NCI-H524 (cell line): ENCODE measurements at places on chromosomes 13 and 19.

GRCh38 chr19:48302600-48302959 is 22.8 kb upstream of the EMP3 start:
- peak; percentile 34 for DNase-seq

DNA sequence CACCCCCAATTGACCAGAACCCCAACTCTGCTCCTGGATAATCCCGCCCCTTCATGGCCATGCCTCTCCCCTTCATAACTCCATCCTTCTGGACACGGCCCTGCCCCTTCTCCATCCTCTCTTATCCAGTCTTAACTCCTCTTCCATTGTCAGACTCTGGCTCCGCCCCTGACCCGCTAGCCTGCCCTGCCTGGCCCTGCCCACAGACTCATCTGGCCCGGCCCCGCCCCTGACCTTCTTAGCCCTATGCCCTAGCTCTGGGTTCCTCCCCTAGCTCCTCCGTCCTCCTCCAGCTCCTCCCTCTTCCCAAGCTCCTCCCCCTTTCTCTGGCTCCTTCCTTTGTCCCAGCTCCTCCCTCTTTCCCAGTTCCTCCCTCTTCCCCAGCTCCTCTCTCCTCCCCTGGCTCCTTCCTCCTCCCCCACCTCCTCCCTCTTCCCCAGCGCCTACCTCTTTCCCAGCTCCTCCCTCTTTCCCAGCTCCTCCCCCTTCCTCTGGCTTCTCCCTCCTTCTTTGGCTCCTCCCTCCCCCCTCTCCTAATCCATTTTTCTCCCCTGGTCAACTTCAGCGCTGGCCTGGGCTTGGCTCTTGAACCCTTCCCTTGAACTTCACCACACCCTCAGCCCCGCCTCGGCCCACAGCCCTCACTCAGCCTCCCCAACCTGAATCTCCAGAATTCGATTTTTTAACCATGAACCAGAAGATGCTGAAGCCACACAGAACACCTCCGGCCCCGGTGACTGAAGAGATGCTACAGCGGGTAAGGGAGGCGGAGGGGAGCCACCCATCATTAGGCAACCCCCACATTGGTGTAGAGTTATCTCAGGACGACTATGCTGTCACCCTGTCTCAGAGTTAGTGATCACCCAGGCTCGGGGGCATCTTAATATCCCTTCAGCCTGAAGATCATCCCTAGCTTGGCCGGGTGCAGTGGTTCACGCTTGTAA is 9.2 kb upstream of the ZNF358 start:
- peak; percentile 23 for DNase-seq

DNA sequence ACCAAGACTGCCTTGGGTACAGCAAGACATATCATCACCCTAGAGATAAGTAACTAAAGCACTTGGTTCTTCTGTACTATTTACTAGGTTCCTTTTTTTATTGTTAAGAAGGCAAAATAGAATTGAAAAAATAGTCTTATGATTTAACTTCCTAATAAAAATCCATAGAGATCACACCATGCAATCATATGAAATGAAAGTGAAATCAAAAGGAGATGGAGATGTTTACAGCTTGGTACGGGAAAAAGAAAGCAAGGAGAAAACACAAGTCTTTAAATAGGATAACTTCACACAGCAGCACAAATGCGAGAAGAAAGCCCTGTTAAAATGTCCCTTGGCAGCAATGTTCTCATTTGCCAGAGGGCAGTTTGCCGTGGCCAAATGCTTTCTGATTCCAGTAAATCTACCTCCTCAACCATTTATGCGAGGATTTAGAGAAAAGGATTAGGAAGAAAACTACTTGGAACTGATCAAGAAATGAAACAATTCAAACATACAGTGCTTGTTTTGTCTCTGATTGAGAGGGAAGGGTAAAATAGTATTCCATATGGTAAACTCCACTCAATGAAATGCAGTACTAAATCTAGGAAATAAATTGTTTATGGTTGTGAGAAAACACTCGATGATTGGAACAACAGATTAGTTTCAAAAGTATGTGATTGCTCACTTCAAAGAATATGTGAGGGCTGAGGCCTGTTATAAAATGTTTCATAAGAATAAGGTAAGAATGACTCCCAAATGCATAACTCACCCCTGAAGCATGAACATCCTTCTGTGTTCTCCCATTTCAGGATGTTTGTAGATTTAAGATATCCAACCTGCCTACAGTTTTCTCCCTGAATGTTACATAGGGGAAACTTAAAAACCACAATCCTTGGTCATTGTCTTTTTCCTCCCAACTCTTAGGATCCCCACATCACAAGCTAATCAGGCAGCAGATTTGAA is 487.8 kb downstream of the DACH1 start:
- no peak for DNase-seq

DNA sequence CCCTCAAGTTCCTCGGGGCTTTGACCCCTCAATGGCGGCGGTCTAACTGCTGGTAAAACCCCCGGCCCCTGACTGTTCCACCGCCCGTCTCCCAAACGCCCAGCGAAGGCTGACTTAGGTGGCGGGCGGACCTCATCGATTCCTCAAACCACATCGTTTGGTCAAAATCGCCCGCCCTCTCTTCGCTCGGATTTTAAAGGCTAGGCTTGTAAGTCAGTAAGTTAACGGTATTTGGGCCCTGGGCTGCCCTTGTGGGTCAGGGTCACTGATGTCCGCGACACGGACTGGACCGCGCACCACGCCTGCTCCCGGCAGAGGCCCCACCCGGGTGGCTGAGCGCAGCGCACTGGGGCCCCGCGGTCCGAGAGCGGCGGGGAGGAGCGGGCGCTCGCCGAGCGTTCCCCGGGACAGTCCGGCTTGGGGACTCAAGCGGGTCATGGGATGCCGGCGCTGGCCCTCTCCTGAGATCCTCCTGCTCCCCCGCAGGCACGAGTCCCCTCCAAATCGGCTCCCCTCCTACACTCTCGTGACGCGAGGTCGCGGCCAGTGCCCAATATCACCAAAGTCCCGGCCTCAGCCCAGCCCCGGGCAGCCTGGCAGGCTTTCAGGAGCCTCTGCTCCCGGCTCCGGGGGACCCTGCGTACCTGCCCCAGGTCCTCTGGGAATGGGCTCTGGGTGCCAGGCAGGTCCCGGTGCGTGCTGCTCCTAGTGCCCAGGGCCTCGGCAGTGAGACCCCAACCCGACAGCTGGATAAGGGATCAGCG is 1.0 kb downstream of the FLT1 start:
- peak; percentile 41 for DNase-seq

GRCh38 chr13:23705583-23705982 is 135.4 kb downstream of the TNFRSF19 start:
- DNase-seq = no peak

DNA sequence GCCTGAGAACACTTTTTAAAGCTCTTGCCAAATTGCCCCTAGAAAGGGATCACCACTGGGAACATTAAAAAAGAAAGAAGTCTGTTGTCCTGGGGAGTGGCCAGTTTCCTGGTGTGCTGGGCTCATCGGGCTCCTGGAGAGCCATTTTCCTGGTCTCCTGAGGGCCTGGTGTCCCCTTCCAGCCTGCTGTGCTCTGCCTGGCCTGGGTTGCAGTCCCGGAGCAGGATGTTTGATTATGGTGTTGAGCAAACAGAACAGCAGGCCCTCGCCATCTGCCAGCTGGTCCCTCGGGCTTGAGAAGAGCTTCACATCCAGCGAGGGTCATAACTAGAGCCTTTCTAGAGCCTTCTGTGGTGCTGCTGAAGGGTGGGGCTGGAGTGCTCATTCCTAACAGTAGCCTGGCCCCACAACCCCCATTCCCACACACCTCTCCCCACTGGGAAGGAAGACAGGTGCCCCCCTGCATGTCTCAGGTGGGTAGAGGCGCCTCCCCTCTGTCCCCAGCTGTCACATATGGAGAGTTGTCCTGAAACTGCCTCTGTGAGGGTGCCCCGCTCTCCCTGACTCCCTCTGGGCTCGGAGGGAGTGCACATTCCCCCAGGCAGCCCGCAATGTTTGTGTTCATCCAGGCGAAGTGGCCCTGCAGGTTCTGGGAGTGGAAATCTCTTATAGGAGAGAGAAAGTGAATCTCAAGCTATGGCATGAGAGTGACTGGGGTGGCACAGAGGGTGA is 151.1 kb downstream of the SIPA1L3 start:
- peak; percentile 99 for DNase-seq

- DNase-seq = no peak
Measured at GRCh38 chr19:45508861-45509691, 1.8 kb downstream of the VASP start.

GRCh38 chr13:60887711-60888110 is 490.7 kb downstream of the TDRD3 start:
- no peak for DNase-seq

GRCh38 chr13:111204438-111205177 is 89.5 kb downstream of the ARHGEF7 start:
- no peak for DNase-seq

- DNase-seq = no peak
Measured at GRCh38 chr19:8515317-8515716, 1.4 kb upstream of the ZNF414 start.

DNA sequence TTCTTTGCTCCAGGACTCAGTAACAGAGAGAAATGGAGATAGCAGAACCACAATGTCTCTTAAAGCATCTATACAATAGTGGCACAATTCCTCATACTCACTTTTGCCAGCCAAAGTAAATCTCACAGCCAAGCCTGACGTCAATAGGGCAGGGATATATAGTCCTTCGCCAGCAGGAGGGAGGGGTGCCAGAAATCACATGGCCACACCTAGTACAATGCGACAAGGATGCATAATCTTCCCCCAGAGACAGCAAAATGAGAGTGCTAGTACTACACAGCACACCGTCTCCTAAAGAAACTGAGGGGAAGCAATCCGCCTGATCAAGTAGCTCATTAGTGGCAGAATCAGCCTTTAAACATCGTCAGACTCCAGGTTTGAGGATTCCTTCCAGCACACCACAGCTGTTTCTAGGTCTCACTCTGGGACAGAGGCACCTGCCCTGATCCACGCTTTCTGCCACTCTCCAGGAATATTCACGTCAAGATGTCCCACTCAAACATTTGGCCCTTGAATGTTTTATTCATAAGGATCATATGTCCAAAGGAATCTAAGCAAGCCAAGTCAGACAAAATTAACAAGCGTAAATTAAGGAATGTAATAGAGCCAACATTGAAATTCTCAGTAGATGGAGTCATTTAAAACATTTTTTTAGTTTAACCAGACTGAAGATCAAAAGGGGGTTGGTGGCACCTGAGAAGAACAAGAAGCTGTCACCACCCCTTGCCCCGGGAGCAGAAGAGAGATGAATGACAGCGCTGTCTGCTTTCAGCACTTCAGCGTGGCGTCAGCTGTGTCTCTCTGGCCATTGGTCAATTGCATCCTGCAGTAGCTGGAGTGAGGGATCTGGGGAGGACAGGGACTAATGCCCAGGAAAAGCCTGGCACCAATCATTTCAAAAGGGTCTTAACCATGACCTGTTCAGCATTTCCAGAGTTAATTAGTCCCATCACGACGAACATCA is 63.5 kb upstream of the SERP2 start:
- peak; percentile 23 for DNase-seq

GRCh38 chr19:19186742-19187141 is 5.2 kb downstream of the BORCS8 start:
- no peak for DNase-seq

- DNase-seq = no peak
Measured at GRCh38 chr19:14300303-14300702, 80.9 kb upstream of the ADGRE5 start.

GRCh38 chr19:5843295-5843927 is 3.9 kb upstream of the FUT6 start:
- DNase-seq = no peak

- DNase-seq = no peak
Measured at GRCh38 chr19:17671906-17672305, 16.2 kb downstream of the UNC13A start.

GRCh38 chr19:4403005-4403761 is 743 bp downstream of the CHAF1A start:
- DNase-seq = no peak

GRCh38 chr19:39946532-39946931 is 12.1 kb upstream of the FCGBP start:
- DNase-seq = no peak

DNA sequence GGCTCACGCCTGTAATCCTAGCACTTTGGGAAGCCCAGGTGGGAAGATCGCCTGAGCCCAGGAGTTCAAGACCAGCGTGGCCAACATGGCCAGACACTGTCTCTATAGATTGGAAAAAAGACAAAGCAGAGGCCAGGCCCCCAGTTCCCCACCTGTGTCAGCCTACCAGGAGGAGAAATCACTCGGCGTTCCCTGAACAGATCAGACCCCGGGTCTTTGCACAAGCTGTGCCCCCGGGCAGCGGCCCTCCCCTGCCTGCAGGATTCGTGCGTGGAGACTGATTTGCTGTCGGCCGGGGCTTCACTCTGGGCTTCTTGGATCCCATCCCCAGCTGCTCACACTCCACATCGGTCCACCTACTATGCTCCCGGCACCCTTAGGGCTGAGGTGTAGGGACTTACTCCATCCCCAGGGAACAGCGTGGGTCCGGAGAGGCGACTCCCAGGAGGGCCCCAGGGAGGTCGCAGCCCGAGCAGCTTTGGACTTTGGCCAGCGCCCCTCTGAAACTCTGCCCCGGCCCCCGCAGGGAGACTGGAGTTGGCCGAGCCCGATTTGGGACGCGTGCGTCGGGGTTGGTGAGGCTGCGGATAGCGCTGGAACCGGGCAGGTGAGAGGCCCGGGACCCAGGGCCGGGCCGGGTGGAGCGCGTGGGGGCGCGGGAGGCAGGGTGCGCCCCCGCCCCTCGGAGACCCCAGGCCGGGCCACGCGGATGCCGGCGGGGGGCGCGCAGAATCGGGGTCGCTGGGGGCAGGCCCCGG is 515 bp upstream of the EFNA2 start:
- DNase-seq = no peak

GRCh38 chr19:11148001-11148400 is 7.6 kb downstream of the SPC24 start:
- DNase-seq = no peak

DNA sequence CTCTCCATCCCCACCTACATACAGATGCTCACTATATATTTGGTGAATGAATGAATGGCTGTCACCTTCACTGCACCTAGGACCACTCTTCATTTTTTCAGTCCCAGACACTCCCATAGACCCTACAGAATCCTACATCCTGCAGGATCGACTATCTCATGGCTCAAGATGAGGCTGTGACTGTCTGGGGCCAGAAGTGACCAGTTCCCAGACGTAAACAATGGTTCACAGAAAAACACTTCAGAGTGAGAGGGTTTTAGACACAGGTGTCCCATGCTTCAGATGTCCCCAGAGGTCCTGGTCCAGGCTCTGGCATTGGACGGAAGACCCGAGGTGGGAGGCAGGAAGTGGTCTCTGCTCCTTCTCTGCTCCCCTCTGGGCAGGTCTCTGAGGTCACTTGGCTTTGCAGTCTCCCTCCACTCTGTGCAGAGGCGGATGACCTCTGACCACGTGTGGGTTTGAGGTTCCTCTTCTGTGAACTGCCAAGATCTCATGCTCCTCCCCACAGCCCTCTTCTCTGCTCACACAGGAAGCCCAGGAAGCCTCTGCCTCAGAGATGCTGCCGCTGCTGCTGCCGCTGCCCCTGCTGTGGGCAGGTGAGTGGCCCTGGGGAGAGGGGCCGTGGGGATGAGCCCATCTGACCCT is 24.9 kb downstream of the SIGLEC7 start:
- DNase-seq = no peak

GRCh38 chr13:49760558-49760957 is 31.9 kb downstream of the KPNA3 start:
- no peak for DNase-seq

GRCh38 chr13:42063105-42063504 is 14.7 kb downstream of the DGKH start:
- no peak for DNase-seq
